Ecto neural progenitor cell (in vitro differentiated cells): ENCODE measurements at places on chromosomes 3 and 15.
A peak's percentile ranks its signal among the peaks of the same experiment; 100 is the strongest.

- no peak for DNase-seq
Measured at GRCh38 chr3:173275740-173276139, 121.8 kb upstream of the NLGN1 start.

- DNase-seq = peak; percentile 15
Measured at GRCh38 chr3:134640378-134640777, 10.4 kb downstream of the KY start.

DNA sequence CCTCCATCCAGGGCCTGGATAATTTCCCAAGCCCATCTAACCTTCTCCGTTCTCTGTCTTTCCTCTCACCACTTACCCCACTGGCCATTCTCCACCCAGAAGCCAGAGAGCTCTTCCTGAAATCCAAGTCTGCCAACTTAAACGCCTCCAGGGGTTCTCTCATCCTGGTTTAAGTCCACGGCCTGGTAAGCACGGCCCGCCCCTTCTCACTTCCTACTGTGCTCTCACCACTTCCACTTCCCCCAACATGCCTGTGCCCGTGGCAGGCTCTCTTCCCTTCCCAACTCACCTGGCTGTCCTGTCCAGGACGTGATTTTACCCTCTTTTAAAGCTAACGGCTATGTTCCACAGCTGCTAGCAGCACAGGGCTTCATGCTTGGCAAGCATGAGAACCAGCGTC, 1.7 kb upstream of the CX3CR1 start:
- DNase-seq = no peak

GRCh38 chr3:12253516-12254343, 35.1 kb upstream of the PPARG start:
- no peak for DNase-seq

- DNase-seq = peak; percentile 66
Measured at GRCh38 chr3:194204042-194204987, 68.4 kb downstream of the HES1 start.

- no peak for DNase-seq
Measured at GRCh38 chr3:55297706-55298105, 189.4 kb downstream of the WNT5A start.

DNA sequence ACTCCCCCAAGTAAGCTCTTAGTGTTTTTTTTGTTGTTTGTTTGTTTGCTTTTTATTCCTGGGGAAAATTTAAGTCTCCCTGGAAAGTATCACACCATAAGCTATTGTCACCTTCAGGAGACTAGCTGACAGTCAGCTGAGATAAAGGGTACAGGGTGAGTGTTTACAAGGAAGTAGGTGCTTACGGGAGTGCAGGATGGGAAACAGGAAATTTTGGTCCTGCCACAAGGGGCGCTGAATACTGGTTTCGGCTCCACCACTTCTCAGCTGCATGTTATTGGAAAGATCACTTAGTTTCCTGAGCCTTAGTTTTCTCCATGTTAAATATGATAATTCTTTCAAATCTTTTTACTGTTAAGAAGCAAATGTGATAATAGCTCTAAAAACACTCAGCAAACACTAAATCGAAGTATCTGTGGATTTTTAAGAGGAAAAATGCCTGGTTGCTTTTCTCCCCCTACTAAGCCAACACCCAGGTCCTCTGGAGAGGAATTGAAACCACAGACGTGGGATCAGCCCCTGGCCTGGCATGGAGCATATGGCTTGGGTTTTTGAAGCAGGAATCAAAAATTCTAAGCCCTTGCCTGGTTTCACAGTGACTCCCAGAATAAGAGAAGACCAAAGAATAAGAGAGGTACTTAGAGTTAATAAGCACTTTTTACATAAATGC, 90.7 kb downstream of the SCN11A start:
- no peak for DNase-seq

GRCh38 chr3:94909726-94910125, 846.9 kb downstream of the NSUN3 start:
- DNase-seq = no peak

- DNase-seq = peak; percentile 92
Measured at GRCh38 chr15:59372352-59373211, at the start of gene MYO1E. MYO1E (minus strand) TSS chr15:59372871; CDS start chr15:59372500, 371 bp downstream.

- peak; percentile 52 for DNase-seq
Measured at GRCh38 chr15:82043796-82044372, 1.9 kb downstream of the MEX3B start.

GRCh38 chr3:13063225-13063624, 10.0 kb downstream of the IQSEC1 start:
- DNase-seq = no peak

- DNase-seq = no peak
Measured at GRCh38 chr3:68924897-68925296, 7.5 kb downstream of the TAFA4 start.

DNA sequence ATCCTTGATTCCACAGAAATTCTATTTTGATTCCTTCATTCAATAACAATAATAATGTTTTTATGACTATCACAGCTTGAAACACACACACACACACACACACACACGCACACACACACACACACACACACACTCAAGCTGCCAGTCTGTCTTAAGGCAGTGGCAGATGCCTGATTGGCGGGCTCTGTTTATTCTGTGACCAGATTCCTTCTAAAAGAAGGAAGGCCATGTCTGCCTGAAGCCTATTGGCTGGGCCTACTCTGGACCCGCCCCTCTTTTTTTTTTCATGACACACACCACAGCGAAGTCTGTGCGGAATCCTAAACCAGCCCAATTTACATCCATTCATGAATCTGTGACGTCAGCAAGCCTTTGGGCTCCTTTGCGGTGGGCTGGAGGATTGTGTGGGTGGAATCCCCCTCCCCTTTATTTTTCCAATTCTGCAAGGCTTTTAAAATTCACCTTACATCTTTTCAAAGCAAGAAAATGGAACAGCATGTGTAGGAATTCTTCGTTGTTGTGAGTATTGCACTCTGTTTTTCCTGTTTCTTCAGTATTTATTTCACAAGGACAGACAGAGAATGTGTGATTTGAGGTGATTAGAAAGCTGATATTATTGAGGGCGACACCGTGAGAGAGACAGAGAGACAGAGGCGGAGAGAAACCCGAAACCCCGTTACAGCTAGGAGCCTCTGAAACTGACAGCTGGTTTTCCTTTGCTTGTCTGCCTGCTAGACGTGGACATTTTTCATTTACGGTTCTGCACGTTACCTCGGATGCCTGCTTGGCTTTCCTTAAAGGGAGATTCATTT, at the start of gene MAP3K13:
MAP3K13 (plus strand) TSS at position 287 of the 812 bp plus-strand sequence. CDS start 65,446 bp downstream, outside the sequence.
- DNase-seq = peak; percentile 85
